ENCODE measurements at places on chromosomes 13 and 19.

GRCh38 chr13:78596736-78597601, 6.4 kb downstream of the POU4F1 start:
- H3K4me3 ChIP-seq: no peak overlapping the region
- no peaks in the 10 kb centered on the region for H3K4me1 ChIP-seq
- H3K27ac ChIP-seq: no peak overlapping the region
- H3K27me3 ChIP-seq: peaks cover 70% of the 10 kb centered on the region
- H3K36me3 ChIP-seq: no peaks in the 10 kb centered on the region

DNA sequence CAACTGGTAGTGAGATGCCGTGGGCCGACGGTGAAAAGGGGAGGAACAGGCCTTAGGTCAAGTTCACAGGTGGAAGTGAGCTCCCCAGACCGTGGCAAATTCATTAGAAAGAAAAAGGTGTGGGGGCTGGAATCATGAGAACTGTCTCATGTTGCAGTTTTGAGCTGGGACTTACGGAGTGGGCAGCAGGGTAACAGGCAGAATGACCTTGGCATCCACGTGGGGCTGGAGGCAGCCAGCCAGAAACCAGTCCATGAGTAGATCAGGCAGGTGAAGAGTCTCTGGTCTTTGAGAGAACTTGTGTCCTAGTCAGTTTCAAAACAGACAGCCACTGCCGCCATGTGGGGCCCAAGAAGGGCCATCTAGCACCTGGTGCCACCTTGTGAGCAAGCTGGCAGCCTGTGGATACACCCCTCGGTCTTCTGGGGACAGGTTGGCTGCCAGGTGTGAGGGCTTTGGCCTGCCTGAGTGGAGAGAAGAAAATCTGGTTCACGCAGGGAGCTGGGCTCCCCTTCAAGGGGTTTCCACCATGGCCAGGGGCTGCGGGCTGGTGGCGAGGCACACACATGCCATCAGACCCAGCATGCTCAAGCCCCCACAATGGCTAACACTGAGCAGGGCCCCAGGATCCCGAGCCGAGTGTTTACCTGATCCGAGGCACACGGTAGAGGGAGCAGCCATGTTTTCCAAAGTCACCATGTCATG, 23.9 kb downstream of the TSSK6 start:
- peaks cover 3% of the 10 kb centered on the region for H3K36me3 ChIP-seq
- H3K27me3 ChIP-seq: no peaks in the 10 kb centered on the region
- no peak for DNase-seq
- H3K4me1 ChIP-seq: no peaks in the 10 kb centered on the region
- no peak overlapping the region for H3K27ac ChIP-seq
- no peak overlapping the region for H3K4me3 ChIP-seq

DNA sequence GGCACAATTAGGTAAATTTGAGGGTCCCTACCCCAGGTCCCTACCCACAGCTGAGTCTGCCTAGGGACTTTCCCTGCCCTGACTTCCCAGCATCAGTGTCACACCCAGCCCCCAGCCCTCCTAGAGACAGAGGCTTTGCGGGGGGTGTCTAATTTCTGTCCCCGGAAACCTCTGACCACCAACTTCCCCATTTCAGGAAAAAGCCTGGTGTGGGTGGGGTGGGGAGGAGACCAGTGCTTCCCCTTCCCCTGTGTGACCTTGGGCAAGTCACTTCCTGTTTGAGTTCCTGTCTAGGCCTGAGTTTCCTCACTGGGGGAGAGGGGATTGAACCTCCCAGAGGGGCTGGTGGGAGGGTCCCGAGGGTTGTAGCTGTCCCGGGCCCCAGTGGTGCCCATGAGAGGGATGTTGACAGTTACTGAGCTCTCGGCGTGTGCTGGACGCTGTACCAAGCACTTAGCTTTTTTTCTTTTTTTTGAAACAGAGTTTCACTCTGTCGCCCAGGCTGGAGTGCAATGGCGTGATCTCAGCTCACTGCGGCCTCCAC, 7.9 kb downstream of the VASP start:
- H3K4me1 ChIP-seq: peaks cover 21% of the 10 kb centered on the region
- H3K27ac ChIP-seq: peak overlapping the region; percentile 66
- H3K27me3 ChIP-seq: no peaks in the 10 kb centered on the region
- DNase-seq: no peak

DNA sequence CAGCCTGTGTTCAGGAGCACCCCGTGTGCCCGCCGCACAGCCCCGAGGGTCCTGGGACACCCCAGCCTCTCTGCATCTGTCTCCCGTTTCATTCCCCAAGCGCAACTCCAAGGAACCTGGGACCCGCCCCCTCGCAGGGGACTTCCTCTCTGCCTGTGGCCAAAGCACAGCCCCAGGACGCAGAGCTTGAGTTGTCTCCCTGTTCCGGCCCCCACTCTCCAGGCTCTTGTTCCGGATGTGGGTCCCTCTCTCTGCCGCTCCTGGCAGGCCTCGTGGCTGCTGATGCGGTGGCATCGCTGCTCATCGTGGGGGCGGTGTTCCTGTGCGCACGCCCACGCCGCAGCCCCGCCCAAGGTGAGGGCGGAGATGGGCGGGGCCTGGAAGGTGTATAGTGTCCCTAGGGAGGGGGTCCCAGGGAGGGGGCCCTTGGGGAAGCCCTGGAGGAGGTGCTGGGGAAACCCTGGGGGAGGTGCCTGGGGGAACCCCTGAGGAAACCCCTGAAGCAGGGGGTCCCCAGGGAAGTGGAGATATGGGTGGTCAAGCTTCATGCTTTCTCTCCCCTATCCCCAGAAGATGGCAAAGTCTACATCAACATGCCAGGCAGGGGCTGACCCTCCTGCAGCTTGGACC, 1.3 kb downstream of the HCST start:
- H3K36me3 ChIP-seq: no peaks in the 10 kb centered on the region
- no peaks in the 10 kb centered on the region for H3K27me3 ChIP-seq
- H3K27ac ChIP-seq: peak overlapping the region; percentile 26
- H3K4me3 ChIP-seq: no peak overlapping the region

DNA sequence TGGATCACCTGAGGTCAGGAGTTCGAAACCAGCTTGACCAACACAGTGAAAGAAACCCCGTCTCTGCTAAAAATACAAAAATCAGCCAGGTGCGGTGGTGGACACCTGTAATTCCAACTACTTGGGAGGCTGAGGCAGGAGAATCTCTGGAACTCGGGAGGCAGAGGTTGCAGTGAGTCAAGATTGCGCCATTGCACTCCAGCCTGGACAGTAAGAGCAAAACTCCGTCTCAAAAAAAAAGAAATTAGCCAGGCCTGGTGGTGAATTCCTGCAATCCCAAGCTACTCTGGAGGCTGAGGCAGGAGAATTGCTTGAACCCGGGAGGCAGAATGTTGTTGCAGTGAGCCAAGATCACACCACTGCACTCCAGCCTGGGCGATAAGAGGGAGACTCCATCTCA, 12.2 kb upstream of the FBXW9 start:
- H3K27ac ChIP-seq: no peak overlapping the region
- no peaks in the 10 kb centered on the region for H3K27me3 ChIP-seq
- no peak for DNase-seq
- H3K4me1 ChIP-seq: no peaks in the 10 kb centered on the region
- H3K4me3 ChIP-seq: no peak overlapping the region

Data from prostate gland (tissue), 2 donors.